Gastroesophageal sphincter (tissue), 4 donors: ENCODE measurements at places on chromosomes 5 and 9. TPM values are rescaled to one million over a fixed set of nuclear protein-coding genes. Genes with fewer than 3 reads are reported as not detected.

ELAVL2 gene
- not detected for total RNA-seq

CCNJL gene
- total RNA-seq, result 1.9 TPM

ADRA1B gene
- total RNA-seq, result 3.4 TPM

HK3 gene
- total RNA-seq, result 3.4 TPM

SOX30 gene
- total RNA-seq, result 0.19 TPM

PCDHB13 gene
- total RNA-seq, result 2.7 TPM

PPP2R2B gene
- 1.0 TPM for total RNA-seq
